Osteocyte (in vitro differentiated cells): ENCODE measurements at places on chromosomes 1 and 21. TPM values are rescaled to one million over a fixed set of nuclear protein-coding genes. Genes with fewer than 3 reads are reported as not detected.

The RHEX gene
- total RNA-seq: not detected in 2 replicates

The SRGAP2 gene
- 75.3 TPM in 2 replicates for total RNA-seq

DNA sequence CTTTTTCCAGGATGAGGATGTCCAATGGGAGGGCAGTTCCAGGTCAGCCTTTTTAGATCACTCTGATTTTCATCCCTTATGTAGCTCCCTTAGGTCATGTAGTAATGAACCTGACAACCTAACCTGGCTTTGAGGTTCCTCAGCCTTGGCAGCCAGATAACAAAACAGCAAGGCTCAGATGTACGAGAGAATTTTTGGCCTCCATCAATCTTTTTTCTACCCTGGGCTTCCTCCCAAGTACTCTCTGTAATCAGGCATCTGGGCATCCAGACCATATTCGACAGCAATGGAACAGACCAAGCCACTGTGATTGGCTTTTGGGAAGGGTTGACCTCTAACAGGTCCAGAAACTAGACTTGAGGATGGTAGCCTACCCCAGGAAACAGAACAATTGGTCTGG lies 38.6 kb downstream of the KCNH1 start:
- no peak overlapping the region for H3K4me3 ChIP-seq
- H3K36me3 ChIP-seq: peaks cover 5% of the 10 kb centered on the region
- no peak overlapping the region for H3K27ac ChIP-seq
- no peaks in the 10 kb centered on the region for H3K27me3 ChIP-seq
- H3K4me1 ChIP-seq: peaks cover 20% of the 10 kb centered on the region
- DNase-seq: no peak

DNA sequence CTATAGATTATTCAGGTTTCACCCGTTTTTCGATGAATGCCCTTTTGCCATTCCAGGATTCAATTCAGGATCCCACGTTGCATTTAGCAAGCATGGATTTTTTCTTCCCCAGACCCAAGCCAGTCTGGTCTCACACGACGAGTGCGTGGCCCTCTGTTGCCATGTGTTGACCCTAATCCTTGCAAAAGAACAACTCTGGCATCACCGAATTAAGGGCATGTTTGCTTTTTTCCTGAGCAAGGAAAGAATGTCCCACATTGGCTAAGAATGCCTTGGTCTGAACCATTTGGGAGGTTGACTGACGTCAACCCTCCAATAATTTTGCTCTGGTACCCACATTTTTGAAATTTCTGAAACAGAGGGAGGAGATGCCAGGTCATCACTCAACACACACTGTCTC lies 153.0 kb upstream of the WNT4 start:
- H3K4me3 ChIP-seq: no peak overlapping the region
- no peak overlapping the region for H3K27ac ChIP-seq
- H3K36me3 ChIP-seq: no peaks in the 10 kb centered on the region

- H3K4me3 ChIP-seq: no peak overlapping the region
- no peak for DNase-seq
- no peaks in the 10 kb centered on the region for H3K36me3 ChIP-seq
- no peaks in the 10 kb centered on the region for H3K27me3 ChIP-seq
- H3K27ac ChIP-seq: peak overlapping the region; percentile 70
- peaks cover 51% of the 10 kb centered on the region for H3K4me1 ChIP-seq
Measured at GRCh38 chr1:60571811-60572210, 498.2 kb upstream of the C1orf87 start.
